ENCODE measurements at places on chromosomes 7 and 10.
A peak's percentile ranks its signal among the peaks of the same experiment; 100 is the strongest.

GRCh38 chr10:28664369-28664740 lies 13.0 kb upstream of the BAMBI start:
- no peak for DNase-seq
- H3K36me3 ChIP-seq = no peaks in the 10 kb centered on the region
- H3K27ac ChIP-seq = no peak overlapping the region
- H3K4me3 ChIP-seq = no peak overlapping the region
- no peaks in the 10 kb centered on the region for H3K27me3 ChIP-seq

DNA sequence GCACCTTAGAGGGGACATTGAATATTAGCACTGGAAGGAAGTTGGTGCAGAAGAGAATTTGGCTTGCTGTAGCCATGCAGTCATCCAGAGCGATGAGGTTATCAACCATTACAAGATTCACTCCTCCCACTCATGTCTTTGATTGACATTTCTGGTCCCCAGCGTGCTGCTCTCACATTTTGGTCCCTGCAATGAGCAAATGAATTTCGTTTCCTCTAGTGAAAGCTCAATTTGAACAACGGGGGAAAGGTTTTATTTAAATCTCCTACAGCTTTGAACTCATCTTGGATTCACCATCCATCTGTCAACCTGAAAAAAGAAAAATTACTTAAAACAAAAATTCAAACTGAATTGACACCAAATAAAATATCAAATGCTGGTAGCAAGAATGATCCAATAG lies 975.2 kb downstream of the NRG3 start:
- H3K27me3 ChIP-seq = no peaks in the 10 kb centered on the region
- H3K27ac ChIP-seq = no peak overlapping the region
- no peak overlapping the region for H3K4me3 ChIP-seq
- no peak for DNase-seq

- DNase-seq = no peak
- H3K4me1 ChIP-seq = no peaks in the 10 kb centered on the region
- no peaks in the 10 kb centered on the region for H3K27me3 ChIP-seq
- H3K36me3 ChIP-seq = no peaks in the 10 kb centered on the region
- H3K4me3 ChIP-seq = no peak overlapping the region
Observed at GRCh38 chr7:149455175-149455950, 5.5 kb downstream of the ZNF777 start.

GRCh38 chr10:128306966-128307365 lies 180.7 kb upstream of the MKI67 start:
- H3K4me3 ChIP-seq = no peak overlapping the region
- H3K27me3 ChIP-seq = no peaks in the 10 kb centered on the region
- H3K4me1 ChIP-seq = no peaks in the 10 kb centered on the region
- DNase-seq = no peak
- H3K27ac ChIP-seq = no peak overlapping the region
- H3K36me3 ChIP-seq = no peaks in the 10 kb centered on the region

DNA sequence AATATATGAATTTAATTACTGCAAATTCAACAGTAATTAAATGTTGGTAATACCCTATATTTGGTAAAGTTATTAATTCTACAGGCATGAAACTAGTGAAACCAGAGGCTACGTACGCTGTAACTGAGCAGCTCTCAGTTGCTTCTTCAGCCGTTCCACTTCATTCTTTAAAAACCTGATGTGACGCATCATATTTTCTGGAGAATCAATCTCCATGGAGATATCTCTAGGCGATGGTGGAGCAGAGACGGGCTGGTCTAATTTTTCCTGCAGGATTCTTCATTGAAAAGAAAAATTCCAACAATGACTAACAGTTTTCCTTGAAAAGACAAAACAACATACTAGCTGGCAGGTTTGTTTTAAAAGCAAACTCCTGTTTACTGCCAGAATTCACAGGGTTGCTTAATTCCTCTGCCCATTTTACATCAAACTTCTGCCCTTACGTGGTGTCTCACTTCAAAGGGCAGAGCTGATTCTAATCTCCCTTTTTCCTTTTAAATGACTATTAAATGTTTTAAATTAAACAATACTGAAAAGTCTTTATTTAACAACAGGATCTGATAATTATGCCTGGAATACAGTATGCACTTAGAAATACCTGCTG lies 59.4 kb upstream of the MRLN start:
- H3K4me1 ChIP-seq = no peaks in the 10 kb centered on the region
- no peaks in the 10 kb centered on the region for H3K36me3 ChIP-seq
- DNase-seq = no peak
- no peak overlapping the region for H3K4me3 ChIP-seq
- no peak overlapping the region for H3K27ac ChIP-seq

DNA sequence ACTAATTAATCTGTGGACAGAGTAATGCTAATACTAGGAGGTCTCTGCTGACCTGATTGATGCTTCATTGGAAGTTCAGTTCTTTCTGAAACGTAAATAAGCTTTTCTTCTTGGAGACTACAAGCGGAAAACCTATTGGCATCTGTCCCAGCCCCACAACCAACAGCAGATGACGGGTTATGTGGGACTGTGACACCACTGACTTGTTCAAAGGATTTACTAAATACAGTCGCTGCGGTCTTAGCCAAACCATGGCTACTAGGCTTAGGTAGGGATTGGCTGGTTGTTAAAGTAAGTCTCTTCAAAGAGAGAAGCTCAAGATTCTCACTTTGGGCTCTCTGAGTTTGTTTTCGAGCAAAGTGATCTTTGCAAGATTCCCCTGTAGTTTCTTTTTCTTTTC lies 68.3 kb downstream of the HYCC1 start:
- H3K4me3 ChIP-seq = no peak overlapping the region
- no peaks in the 10 kb centered on the region for H3K4me1 ChIP-seq
- H3K27me3 ChIP-seq = no peaks in the 10 kb centered on the region
- H3K27ac ChIP-seq = no peak overlapping the region
- no peaks in the 10 kb centered on the region for H3K36me3 ChIP-seq

DNA sequence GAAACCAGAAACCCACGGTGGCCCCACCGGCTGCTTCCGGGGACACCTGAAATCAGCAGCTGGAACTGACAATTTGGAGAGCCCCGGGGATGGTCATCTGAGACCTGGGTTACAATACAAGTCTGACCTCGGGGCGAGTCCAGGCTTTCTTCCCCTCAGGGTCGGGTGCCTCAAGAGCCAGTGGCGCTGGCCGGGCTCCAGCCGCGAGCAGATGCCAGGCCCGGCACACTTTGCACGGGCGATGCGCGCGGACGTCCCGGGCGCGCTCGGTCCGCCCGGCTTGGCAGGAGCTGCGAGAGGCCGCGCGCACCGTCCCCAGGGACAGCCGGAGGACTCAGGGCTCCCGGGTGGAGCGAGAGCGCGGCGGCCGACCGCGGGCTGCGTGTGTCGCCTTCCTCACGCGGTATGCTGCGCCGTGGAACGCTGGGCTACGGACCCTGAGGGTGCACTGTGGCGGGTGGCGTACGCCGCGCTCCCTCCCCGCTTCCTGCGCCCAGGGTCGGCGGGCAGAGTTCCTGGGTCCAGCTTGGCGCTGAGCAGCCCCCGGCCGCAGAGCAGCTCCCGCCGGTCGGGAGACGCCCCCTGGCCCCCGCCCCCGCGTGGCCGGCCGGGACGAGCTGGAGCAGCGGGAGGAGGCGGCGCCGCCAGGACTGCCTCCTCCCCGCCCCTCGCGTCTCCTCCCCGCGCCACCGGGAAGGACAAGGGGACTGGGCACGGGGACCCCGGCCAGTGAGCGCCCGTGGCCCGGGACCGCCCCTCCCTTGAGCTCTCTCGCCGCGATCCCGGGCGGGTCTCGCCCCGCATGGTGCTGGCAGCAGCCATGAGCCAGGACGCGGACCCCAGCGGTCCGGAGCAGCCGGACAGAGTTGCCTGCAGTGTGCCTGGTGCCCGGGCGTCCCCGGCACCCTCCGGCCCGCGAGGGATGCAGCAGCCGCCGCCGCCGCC lies at the start of gene RBM20:
RBM20 (plus strand) TSS at position 684 of the 945 bp plus-strand sequence; CDS start at position 803, 119 bp downstream.
- H3K4me1 ChIP-seq = peaks cover 5% of the 10 kb centered on the region
- no peak for DNase-seq
- no peaks in the 10 kb centered on the region for H3K36me3 ChIP-seq
- peak within 1 kb of the TSS; percentile 77 for H3K4me3 ChIP-seq
- H3K27me3 ChIP-seq = peaks cover 11% of the 10 kb centered on the region

DNA sequence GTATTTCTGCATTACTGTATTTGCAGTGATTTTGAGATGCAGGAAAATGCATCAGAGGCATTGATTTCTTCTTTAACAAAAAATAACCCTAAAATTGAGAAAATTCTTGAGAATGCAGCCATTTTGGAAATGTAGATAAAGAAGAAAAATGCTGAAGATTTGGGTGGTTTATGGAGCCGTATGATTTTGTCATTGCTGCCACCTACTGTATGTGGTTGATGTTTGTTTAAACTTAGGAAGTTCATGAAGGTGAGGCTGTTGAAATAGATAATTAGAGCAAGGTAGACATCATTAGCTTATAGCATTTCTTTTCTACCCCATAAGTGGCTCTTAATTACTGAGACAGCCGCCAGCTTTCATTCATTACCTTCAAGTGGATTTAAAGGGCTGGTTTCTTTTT lies 92.1 kb upstream of the SAMD8 start:
- H3K4me1 ChIP-seq = no peaks in the 10 kb centered on the region
- no peak overlapping the region for H3K4me3 ChIP-seq
- no peaks in the 10 kb centered on the region for H3K27me3 ChIP-seq

DNA sequence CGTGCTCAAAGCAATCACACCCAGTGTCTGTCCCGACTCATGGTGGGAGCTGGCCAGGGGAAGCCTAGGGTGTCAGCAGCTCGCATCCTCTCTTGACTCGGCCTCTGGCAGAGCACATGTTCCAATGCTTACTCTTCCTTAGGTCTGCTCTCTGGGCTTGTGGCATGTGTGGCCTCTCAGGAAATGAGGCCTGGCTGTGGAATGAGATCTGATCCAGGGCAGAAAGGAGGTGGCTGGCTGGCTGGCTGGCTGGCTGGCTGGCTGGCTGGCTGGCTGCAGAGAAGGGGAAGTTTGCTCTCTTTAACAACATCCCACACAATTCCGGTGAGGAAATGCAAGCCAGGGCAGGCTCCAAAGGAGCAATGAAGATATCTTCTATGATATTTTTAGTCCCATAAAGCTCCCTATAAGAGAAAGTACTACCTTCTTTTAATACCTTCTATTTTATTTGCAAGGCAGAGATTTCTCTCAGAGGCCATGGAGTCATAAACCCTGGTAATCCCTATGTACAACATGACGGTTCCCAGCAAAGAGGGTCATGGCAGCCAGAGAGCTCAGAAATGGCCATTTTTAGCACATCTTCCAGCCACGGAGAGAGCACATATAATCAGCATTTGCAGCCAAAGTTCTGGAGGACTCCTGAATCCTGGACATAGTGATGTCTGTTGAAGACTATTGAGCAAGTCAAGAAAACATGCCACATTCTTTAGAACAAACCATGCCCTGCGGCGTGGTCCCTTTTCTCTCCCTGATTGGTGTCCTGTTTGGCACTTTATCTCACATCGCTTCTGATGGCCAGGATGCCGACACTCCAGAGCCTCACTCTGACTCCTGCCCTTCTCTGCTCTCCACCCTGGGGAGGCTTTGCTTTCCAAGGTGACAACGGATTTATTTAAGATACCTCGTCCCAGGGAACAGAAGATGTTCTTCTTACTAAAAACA lies 153.7 kb downstream of the FANK1 start:
- no peaks in the 10 kb centered on the region for H3K4me1 ChIP-seq
- H3K27ac ChIP-seq = peak overlapping the region; percentile 38
- H3K4me3 ChIP-seq = no peak overlapping the region
- no peaks in the 10 kb centered on the region for H3K27me3 ChIP-seq
- DNase-seq = peak; percentile 35

DNA sequence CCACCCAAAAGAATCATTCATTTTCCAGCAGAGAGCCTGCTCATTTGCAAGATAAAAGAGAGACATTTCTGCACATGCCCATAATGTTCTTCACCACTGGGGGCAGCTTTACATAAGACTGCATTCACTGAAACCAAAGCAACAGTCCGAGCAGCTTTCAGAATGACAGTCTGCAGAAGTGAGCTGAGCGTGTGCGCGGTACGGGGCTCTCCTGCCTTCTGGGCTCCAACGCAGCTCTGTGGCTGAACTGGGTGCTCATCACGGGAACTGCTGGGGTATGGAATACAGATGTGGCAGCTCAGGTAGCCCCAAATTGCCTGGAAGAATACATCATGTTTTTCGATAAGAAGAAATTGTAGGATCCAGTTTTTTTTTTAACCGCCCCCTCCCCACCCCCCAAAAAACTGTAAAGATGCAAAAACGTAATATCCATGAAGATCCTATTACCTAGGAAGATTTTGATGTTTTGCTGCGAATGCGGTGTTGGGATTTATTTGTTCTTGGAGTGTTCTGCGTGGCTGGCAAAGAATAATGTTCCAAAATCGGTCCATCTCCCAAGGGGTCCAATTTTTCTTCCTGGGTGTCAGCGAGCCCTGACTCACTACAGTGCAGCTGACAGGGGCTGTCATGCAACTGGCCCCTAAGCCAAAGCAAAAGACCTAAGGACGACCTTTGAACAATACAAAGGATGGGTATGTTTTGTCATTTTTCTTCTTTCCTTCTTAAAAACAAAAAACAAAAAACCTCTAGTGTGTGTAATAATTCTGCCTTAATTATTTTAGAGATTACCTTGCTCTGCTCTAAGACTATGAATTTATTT lies at the start of gene LRRTM3:
LRRTM3 (plus strand) TSS at position 141 of the 820 bp plus-strand sequence.
- no peak within 1 kb of the TSS for H3K27ac ChIP-seq
- no peak within 1 kb of the TSS for H3K4me3 ChIP-seq
- DNase-seq = no peak
- no peaks in the 10 kb centered on the region for H3K4me1 ChIP-seq

GRCh38 chr7:94414481-94414880 lies 19.8 kb downstream of the COL1A2 start:
- H3K27ac ChIP-seq = peak overlapping the region; percentile 80
- no peaks in the 10 kb centered on the region for H3K4me1 ChIP-seq

- no peak overlapping the region for H3K4me3 ChIP-seq
- no peaks in the 10 kb centered on the region for H3K27me3 ChIP-seq
- H3K4me1 ChIP-seq = peaks cover 8% of the 10 kb centered on the region
- no peak for DNase-seq
- no peaks in the 10 kb centered on the region for H3K36me3 ChIP-seq
Observed at GRCh38 chr7:30349170-30349569, 64.8 kb downstream of the ZNRF2 start.

DNA sequence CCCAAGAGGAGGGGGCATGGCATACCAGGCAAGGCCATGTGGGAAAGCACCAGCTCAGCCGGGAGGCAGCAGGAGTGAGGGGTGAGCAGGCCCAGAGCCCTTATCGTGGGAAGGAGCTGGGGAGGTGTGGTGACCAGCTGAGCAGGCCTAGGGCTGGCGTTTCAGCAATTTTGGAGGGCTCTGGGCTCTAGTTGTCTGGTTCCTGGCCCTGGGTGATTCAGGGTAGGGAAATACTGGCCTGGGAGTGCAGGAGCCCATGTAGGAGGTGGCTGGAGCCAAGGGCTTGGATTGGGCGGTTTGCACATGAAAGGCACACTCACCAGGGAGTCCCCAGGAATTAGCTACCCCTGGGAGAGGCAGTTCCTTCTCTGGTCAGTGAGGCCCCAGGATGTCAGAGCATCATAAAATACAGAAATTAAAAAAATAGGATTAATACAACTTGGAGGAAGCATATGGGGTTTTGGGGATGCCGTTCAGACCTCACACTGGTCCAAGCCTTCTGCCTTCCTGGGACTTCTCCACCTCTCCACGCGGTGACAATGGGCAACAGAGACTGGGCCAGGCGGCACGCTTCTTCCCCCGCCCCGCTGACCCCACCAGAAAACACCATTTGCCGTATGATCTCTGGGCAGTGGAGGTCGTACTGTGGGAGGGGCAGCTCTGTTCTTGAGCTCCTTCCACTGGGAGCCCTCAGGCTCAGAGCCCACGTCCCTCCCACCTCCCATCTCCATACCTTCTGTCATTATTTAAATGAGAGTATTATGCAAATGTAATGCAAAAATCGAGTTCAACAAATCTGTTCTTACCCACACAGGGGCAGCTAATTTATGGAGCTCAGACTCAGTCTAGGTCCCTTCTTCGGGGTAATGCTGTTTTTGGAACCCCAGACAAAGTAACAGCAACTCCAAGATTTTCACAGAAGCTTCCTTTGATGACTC lies 133.0 kb upstream of the FAM20C start:
- H3K4me1 ChIP-seq = no peaks in the 10 kb centered on the region
- DNase-seq = peak; percentile 22
- H3K27ac ChIP-seq = no peak overlapping the region
- H3K4me3 ChIP-seq = no peak overlapping the region

All from breast epithelium (tissue), 4 donors.